ENCODE measurements at places on chromosomes 4 and X.
A peak's percentile ranks its signal among the peaks of the same experiment; 100 is the strongest.

- DNase-seq, result no peak
Observed at GRCh38 chr4:76624241-76624681, 189.2 kb downstream of the SHROOM3 start.

DNA sequence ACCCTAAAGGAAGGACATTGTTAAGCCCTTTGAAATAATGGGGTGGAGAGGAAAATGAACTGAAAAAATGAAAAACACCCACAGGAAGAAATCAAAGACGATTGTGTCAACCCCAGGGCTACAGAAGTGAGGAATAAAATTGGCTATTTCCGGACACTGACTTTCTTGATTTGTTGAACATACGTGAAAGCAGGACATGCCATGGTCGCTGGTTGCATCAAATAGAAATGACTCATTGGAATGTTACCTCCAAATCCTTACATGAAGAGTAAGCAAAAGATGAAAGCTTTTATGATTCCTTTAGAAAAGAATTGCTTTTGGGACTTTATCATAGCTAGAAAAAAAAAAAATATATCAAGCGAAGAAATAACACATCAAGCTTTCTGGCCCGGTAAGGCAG, 75.3 kb downstream of the DCUN1D4 start:
- no peak for DNase-seq

GRCh38 chr4:119087121-119087520, 48.5 kb upstream of the MYOZ2 start:
- DNase-seq, result peak; percentile 16

DNA sequence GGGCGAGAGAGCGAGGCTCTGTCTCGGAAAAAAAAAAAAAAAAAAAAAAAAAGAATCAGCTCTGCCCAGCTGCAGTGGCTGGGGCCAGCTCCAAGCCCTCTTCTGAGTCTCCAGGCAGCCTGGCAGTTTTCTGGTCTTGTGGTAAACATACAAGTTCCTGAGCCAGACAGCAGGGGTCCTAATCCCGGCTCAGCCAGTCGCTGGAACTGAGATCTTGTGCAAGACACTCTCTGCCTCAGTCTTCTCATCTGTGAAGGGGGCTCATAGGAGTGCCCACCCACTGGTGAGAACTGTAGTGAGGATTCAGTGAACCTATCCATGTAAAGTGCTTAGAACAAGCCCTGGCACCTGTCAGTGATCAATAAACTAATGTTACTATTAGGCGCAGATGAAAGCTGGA, 41.8 kb downstream of the C4orf50 start:
- DNase-seq, result peak; percentile 9

DNA sequence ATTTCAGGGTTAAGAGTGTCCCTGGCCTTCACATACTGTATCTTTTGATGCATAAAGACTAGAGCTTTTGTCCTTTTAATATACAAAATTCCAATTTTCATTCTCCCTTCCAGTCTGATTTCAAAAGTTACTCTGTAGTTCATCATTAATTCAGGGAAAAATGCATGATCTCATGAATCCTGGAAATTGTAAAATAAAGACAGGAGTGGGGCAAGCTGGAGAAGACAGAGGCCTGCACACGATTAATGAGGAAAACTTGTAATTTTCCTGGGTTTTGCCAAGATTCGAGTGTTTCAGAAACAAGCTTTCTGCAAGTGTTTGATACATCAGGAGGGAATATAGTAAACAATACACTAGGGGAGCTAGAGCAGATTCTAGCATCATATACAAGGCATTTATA, 947.9 kb downstream of the FAT4 start:
- no peak for DNase-seq

GRCh38 chr4:8284391-8284790, 14.8 kb downstream of the HTRA3 start:
- no peak for DNase-seq

DNA sequence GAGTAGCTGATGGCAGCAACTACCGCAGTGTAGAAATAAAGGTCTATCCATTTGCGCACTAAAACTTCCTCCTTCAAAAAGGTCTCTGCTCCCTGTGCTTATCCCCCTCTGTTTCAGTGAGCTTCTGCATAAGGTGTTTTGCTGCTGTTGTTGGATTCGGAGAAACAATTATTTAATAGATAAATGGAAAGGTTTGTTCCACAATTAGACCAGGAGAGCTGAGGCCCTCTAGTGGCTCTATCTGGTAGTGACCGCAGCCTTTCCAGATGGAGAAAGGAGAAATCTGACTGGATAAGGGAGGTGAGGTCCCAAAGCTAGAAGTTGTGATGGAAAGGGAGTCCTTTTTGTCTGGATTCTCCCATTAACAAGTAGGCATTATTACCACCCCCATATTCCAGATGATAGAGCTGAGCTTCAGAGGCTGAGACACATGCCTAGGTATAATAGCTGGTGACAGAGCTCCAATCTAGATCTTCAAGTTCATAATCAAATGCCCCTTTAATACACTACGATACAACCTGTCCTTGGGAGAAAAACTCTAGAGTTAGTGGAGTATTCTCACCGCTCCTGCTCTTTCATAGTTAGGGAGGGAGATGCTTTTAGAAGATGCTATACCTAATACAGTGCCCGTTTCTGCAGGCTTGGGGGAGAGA, 5.1 kb upstream of the GABRQ start:
- DNase-seq, result peak; percentile 50

- DNase-seq, result no peak
Observed at GRCh38 chr4:188876881-188877280, 737.6 kb downstream of the TRIML1 start.

DNA sequence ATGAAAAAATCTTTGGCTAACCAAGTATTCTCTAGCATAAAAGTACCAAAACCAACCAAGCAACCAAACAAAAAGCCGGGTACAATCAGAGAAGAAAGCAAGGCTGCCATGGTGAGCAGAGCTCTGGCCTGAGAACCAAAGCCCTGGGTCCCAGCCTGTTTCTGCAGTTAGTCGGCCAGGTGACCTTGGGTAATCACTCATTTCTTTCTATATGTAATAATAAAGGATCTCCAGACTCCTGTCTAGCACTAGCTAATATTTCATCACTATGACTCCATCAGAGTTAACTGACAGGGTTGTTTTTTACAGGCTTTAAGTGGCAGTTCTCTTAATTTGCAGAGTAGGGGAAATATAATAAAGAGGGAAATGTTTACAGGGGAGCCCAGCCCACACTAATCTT, 34.0 kb upstream of the RASGEF1B start:
- no peak for DNase-seq

GRCh38 chrX:30230395-30230794, at the start of gene MAGEB3:
Gene MAGEB3, plus strand, starts transcription at chrX:30230657. Its CDS starts 5,268 bp downstream, at chrX:30235925.
- no peak for DNase-seq

DNA sequence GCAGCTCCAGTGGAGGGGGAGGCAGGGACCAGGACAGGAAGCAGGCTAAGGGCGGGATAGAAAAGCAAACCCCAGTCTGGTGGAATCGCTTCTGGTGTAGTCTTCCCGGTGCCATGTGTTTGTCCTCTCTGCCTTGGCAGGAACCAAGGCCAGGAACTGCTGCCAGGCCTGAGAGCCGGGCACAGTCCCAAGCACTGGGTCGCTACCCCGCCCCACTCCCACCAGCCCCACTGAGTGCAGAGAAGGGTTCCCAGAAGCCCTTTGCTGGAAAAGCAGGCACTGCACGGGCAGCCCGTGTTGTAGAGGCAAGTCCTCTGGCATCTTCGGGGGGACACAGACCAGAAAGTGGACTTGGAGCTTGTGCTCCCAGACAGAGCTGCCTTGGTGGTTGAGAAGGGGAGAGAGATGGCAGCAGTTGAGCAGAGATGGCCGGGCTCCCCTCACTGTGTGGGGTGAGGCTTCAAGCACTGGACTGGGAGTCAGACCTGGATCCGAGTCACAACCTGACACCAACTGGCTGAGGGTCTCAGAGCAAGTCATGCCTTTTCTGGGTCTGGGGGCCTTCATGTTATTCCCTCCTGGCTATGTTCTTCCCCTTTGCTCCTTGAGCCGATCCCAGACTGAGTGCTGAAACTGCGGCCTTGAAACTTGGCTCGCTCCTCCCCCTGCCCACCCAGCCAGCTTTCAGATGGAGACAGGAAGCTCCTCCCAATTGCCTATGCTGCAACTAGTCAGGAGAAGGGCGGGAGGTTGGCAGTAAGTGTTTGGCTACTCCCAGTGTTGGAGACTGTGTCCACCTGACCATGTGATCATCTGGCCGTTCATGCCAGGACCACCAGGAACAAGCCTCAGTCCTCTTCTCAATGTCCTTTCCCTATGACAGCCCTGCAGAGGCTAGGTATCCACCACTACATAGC, 59.7 kb upstream of the MTM1 start:
- DNase-seq, result no peak

Data from hematopoietic multipotent progenitor cell treated with erythropoietin and hydrocortisone succinate and interleukin-3 and kit ligand, for 6 days (in vitro differentiated cells).